Ascending aorta (tissue), 2 donors: ENCODE measurements at places on chromosomes 5 and 9. TPM values are rescaled to one million over a fixed set of nuclear protein-coding genes. Genes with fewer than 3 reads are reported as not detected.

- peaks cover 17% of the 10 kb centered on the region for H3K4me1 ChIP-seq
- DNase-seq, result peak; percentile 25
- no peak overlapping the region for H3K4me3 ChIP-seq
- H3K27ac ChIP-seq, result peak overlapping the region; percentile 78
- H3K36me3 ChIP-seq, result no peaks in the 10 kb centered on the region
- H3K27me3 ChIP-seq, result no peaks in the 10 kb centered on the region
These were observed 18.5 kb upstream of the SNAPC3 start for GRCh38 chr9:15404171-15404570.

- no peaks in the 10 kb centered on the region for H3K36me3 ChIP-seq
- no peaks in the 10 kb centered on the region for H3K27me3 ChIP-seq
- no peaks in the 10 kb centered on the region for H3K4me1 ChIP-seq
- no peak overlapping the region for H3K4me3 ChIP-seq
- no peak for DNase-seq
These were observed 1387.7 kb upstream of the ACO1 start for GRCh38 chr9:30996761-30997160.

DNA sequence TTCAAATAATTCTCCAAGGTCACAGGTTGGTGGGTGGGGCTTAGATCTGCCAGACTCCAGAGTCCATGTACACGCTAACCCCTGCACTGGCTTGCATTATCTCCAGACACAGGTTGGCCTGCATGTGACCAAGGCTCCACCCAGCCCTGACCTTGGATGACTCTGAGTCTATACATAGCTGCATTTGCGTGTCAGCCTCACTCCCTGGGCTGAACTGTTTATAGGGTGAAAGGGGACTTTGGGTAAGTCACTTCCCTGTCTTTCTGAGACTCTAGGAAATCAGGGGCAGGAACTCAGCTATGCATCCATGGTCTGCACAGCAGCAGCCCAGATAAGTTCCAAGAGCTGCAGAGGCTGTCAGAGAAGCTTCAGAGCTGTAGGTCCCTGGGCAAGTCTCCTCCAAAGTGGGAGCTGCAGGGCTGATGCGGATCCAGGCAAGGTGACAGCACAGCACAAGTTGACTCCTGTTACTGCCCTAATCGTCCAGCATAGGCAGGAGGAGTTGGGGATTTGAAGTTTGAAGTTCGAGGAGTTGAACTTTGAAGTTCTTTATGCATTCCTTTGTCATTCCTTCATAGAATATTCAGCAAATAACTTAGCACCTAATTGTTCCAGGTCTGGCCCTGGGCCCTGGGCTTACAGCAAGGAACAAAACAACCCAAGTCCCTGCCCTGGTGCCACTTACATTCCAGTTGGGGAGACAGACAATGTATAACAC lies 53.4 kb downstream of the SLC22A5 start:
- H3K27me3 ChIP-seq, result no peaks in the 10 kb centered on the region
- DNase-seq, result no peak
- H3K4me3 ChIP-seq, result no peak overlapping the region
- H3K27ac ChIP-seq, result peak overlapping the region; percentile 44
- peaks cover 23% of the 10 kb centered on the region for H3K4me1 ChIP-seq

- H3K27me3 ChIP-seq, result no peaks in the 10 kb centered on the region
- H3K4me3 ChIP-seq, result no peak overlapping the region
- DNase-seq, result no peak
- peaks cover 18% of the 10 kb centered on the region for H3K36me3 ChIP-seq
- H3K27ac ChIP-seq, result no peak overlapping the region
These were observed 686.5 kb upstream of the DMAC1 start for GRCh38 chr9:8486095-8486494.

- no peaks in the 10 kb centered on the region for H3K27me3 ChIP-seq
- peaks cover 57% of the 10 kb centered on the region for H3K4me1 ChIP-seq
- no peak for DNase-seq
- H3K4me3 ChIP-seq, result no peak overlapping the region
These were observed 24.6 kb downstream of the PIK3R1 start for GRCh38 chr5:68240202-68240601.

GRCh38 chr5:175745210-175745609 lies 87.3 kb downstream of the HRH2 start:
- H3K4me1 ChIP-seq, result no peaks in the 10 kb centered on the region
- no peak for DNase-seq

DNA sequence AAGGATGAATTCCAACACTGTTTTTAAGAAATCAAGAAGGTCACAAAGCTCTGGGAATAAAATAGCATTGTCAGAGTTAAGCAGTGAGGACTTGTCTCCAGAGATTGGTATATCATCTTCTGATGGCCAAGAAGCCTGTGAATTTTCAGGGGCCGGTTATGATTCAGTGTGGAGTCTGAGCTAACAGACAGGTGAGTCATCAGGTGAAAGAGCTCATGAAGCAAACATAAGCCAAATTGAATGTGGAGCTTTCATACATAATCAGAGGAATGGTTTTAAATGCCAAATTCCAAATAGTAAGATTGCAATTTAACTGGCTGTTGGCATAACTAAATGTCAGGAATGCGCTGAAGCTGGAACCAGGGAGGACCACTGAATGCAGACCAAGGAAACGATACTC lies 494.2 kb downstream of the MTRR start:
- H3K4me1 ChIP-seq, result no peaks in the 10 kb centered on the region
- H3K27me3 ChIP-seq, result no peaks in the 10 kb centered on the region
- H3K27ac ChIP-seq, result no peak overlapping the region
- no peaks in the 10 kb centered on the region for H3K36me3 ChIP-seq
- DNase-seq, result no peak

GRCh38 chr9:63816751-63817621 lies 1468.0 kb downstream of the FOXD4L5 start:
- H3K36me3 ChIP-seq, result no peaks in the 10 kb centered on the region
- H3K27ac ChIP-seq, result no peak overlapping the region
- H3K4me1 ChIP-seq, result no peaks in the 10 kb centered on the region
- peak; percentile 81 for DNase-seq
- H3K4me3 ChIP-seq, result no peak overlapping the region
- no peaks in the 10 kb centered on the region for H3K27me3 ChIP-seq

DNA sequence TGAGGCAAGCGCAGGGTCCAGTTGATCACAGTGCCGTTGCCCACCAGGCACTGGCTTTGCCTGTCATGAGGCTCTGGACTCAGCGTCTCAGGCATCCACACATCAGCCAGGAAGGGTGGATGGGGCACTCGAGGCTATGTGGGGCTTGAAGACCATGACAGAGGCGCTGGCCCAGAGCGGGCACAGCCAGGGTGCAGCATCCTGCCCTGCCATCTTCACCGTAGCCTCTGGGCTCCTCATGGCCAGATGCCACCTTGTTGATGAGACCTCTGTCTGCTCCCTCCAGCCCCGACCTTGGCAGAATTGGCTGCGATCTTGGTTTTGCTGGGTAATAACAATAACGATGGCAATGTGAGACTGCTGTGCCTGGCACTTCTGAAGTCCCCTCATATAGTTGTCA lies 404.2 kb upstream of the IRX2 start:
- H3K4me3 ChIP-seq, result no peak overlapping the region
- no peaks in the 10 kb centered on the region for H3K36me3 ChIP-seq
- no peak overlapping the region for H3K27ac ChIP-seq
- DNase-seq, result no peak

GRCh38 chr5:16626696-16627264 lies 10.0 kb upstream of the RETREG1 start:
- no peaks in the 10 kb centered on the region for H3K4me1 ChIP-seq
- no peak overlapping the region for H3K4me3 ChIP-seq
- no peak overlapping the region for H3K27ac ChIP-seq
- no peaks in the 10 kb centered on the region for H3K27me3 ChIP-seq

DNA sequence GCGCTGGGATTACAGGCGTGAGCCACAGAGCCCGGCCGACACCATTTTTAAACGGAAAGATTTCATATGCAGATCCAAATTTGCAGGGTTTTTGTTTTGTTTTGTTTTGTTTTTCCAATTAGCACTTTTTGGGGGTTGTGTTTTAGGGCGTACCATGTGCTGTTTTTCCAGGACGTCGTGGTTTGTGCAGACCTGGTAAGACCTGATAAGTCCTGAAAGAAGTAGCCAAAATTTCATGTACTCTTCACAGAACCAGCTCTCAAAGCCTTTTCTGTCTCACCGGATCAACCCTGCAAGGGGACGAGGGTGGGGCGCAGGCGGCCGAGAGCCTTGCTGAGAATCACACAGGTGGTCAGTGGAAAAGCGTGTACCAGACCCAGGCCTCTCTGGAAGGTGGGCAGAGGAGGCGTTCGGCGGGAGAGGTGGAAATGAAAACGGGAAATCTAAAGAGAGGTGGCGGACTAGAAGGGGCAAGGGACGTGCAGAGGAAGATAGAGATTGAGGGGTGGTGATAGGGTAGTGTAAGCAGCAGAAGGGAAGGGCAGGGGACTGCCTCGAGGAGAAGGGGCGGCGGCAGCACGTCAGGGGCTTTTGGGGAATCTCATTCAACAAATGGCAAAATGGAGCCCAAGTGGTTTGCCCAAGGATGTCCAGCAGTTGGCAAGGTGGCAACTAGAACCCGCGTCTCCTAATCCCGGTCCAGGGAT lies 1.1 kb upstream of the FAF2 start:
- H3K27me3 ChIP-seq, result no peaks in the 10 kb centered on the region
- peaks cover 6% of the 10 kb centered on the region for H3K4me1 ChIP-seq

- H3K4me1 ChIP-seq, result no peaks in the 10 kb centered on the region
- DNase-seq, result no peak
These were observed 327.8 kb downstream of the TMEM167A start for GRCh38 chr5:82749461-82749820.

DNA sequence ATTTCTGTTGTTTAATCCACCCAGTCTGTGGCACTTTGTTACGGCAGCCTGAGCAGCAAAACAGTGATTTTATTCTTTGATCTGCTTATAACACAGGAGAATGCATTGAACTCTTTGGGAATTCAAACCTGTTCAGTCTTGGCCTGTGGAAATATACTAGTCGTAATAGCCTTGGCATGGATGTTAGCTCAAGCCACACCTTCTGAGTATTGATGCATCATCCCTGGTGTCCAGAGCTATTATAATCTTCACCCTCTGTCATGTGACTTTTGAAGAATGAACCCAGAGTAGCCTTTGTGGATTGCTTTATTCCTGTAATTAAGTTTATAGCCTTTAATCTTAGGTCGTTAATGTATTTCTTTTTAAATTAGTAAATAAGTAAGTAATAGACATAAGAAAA lies 50.8 kb upstream of the TEX48 start:
- DNase-seq, result no peak
- no peak overlapping the region for H3K27ac ChIP-seq
- H3K36me3 ChIP-seq, result no peaks in the 10 kb centered on the region

DNA sequence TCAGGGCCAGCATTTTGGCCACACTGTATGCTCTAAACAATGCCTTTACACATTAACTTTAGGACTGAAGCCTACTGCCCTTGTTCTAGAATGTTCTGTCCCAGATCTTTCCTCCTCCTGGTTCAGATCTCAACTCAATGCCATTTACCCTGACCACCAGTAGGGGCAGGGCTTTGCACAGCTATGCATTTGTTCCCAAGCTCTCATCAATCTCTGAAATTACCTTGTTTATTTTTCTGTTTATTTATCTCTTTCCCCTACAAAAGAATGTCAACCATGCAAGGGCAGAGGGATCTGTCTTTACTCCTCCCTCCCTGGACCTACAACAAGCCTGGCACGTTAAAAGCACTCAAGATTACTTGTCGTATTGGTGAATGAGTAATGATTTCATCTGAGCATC lies 612.9 kb downstream of the BNC2 start:
- no peak for DNase-seq
- H3K4me1 ChIP-seq, result no peaks in the 10 kb centered on the region
- no peak overlapping the region for H3K27ac ChIP-seq
- no peaks in the 10 kb centered on the region for H3K27me3 ChIP-seq

DNA sequence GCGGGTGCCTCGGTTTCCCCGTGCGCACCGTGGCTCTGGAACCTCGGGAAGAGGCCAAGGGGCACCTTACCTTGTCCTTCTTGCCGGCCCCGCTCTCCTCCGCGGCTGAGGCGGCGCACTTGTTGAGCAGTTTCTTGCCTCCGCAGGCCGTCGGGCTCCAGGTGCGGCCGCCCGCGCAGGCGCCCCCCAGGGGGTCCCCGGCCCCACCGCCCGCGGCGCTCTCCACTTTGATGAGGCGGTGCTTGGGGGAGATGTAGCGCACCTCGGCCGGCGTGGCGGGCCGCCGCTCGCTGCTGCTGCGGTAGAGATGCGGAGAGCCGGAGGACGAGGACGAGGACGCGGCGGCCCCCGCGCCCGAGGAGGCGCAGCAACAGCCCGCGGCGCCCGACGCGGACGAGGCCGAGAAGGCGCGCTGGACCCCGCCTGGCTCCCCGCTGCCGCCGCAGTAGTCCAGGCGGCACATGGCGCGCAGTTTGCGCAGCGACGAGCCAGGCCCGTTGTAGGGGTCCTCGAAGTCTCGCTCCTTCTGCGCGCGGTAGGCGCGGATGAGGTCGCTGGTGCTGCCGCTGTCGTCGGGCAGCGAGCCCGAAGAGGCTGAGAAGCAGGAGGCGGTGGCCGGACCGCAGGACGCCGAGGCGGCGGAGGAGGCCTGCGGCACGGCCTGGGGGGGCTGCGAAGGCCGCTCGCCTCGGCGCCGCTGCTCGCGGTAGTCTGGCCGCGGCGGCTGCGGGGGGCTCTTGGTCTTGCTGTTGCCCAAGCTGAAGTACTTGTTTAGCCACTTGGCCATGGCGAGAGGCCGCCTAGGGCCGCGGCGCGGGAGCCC lies 957 bp downstream of the SHB start:
- H3K4me3 ChIP-seq, result peak overlapping the region; percentile 97
- H3K36me3 ChIP-seq, result no peaks in the 10 kb centered on the region
- no peak for DNase-seq
- peaks cover 3% of the 10 kb centered on the region for H3K4me1 ChIP-seq
- no peaks in the 10 kb centered on the region for H3K27me3 ChIP-seq

GRCh38 chr5:142481410-142481809 lies 156.6 kb upstream of the SPRY4 start:
- no peaks in the 10 kb centered on the region for H3K27me3 ChIP-seq
- no peaks in the 10 kb centered on the region for H3K36me3 ChIP-seq
- H3K4me1 ChIP-seq, result peaks cover 4% of the 10 kb centered on the region

- no peak overlapping the region for H3K27ac ChIP-seq
- no peaks in the 10 kb centered on the region for H3K4me1 ChIP-seq
- no peak overlapping the region for H3K4me3 ChIP-seq
These were observed 166.1 kb downstream of the CFAP90 start for GRCh38 chr5:7684826-7685225.

- no peaks in the 10 kb centered on the region for H3K4me1 ChIP-seq
- H3K4me3 ChIP-seq, result peak overlapping the region; percentile 77
- no peaks in the 10 kb centered on the region for H3K36me3 ChIP-seq
- no peaks in the 10 kb centered on the region for H3K27me3 ChIP-seq
- no peak for DNase-seq
These were observed 579 bp upstream of the NTRK2 start for GRCh38 chr9:84669013-84669287.

Gene RGMB
- 20.9 TPM for total RNA-seq

Gene ADAMTS6
- total RNA-seq, result 8.9 TPM

Gene ARAP3
- 55.5 TPM for total RNA-seq

Gene TMEM252
- total RNA-seq, result not detected

Gene DIRAS2
- not detected for total RNA-seq

Gene TXNDC8
- not detected for total RNA-seq

Gene PKD2L2
- not detected for total RNA-seq

Gene ARL15
- total RNA-seq, result 12.5 TPM

Gene ROPN1L
- total RNA-seq, result not detected

Gene BRD8
- total RNA-seq, result 18.8 TPM

Gene SLC45A2
- not detected for total RNA-seq

Gene PCDHA9
- not detected for total RNA-seq

Gene NR5A1
- total RNA-seq, result 0.96 TPM

Gene HAVCR2
- total RNA-seq, result 1.7 TPM
